ENCODE measurements at places on chromosomes 3 and 15.

DNA sequence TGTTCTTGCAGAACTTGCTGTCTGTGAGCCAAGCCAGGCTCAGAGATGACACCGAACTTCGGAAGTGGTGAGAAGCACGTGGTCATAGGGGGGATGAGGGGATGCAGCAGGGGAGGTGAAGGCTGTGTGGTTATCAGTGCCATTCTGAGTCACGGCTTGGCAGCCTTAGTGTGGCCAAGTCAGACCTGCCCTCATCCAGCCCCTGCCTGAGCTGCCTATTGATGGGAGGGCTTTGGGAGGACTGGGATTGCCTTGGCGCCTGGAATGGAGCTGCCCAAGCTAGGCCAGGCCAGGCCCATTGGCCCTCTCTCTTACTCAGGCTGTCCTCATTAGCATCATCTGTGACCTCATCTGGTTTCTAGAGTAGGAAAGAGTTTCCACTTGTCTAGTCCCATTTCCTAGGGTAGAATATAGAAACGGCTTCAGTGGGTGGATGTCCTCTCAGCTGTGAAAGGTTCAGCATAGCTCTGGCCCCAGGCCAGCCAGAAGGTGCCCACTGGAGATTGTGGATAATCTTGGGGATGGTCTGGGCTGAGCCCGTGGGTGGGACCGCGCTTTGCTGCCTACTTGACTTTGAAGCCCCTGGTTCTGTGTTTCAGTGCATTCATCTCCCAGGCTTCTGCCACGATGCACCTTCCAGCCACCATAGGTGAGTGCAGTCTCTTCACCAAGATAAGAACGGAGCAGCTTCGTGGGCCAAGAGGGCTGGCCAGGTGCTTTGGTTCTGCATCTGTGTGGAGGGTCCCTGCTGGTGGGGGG, 7.2 kb downstream of the FAH start:
- DNase-seq, result no peak

- DNase-seq, result peak; percentile 1
Observed at GRCh38 chr15:47872869-47873432, 155.6 kb downstream of the SEMA6D start.

- no peak for DNase-seq
Observed at GRCh38 chr3:62585861-62586260, 212.5 kb upstream of the FEZF2 start.

GRCh38 chr15:35741395-35741794, 195.4 kb upstream of the DPH6 start:
- DNase-seq, result no peak

- DNase-seq, result no peak
Observed at GRCh38 chr15:78147566-78147965, 1.6 kb upstream of the IDH3A start.

DNA sequence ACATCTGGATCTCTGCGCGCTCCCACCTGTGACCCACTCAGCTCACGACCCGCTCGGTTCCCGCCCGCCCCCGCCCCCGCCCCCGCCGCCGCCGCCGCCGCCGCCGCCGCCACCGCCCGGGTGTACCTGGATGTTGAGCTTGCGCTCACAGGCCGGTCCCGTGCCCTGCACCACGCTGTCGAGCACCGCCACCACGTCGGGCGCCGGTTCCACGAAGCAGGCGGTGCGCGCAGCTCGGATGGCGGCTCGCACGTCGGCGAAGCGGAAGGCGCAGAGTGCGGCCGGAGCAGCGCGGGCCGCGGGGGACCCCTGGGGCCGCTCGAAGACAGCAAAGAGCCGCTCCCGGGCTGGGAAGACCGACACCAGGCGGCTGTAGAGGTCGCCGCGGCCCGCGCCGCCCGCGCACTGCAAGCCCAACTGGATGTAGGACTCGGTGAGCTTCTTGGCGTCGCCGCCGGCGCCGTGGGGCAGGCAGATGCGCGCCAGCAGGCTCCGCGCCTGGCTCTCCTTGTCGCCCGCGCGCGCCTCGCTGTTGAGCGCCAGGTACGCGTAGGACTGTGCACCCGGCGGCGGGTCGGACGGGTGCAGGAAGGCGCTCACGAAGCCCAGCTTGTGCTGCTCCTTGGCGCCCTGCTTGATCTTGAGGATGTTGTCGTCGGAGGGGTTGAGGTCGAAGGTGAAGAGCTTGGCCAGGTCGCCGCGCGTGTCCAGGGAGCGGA, 1.1 kb downstream of the PLXND1 start:
- no peak for DNase-seq

- no peak for DNase-seq
Observed at GRCh38 chr15:93182703-93183205, 93.7 kb upstream of the RGMA start.

GRCh38 chr15:31605467-31605931, 278.9 kb downstream of the KLF13 start:
- no peak for DNase-seq

DNA sequence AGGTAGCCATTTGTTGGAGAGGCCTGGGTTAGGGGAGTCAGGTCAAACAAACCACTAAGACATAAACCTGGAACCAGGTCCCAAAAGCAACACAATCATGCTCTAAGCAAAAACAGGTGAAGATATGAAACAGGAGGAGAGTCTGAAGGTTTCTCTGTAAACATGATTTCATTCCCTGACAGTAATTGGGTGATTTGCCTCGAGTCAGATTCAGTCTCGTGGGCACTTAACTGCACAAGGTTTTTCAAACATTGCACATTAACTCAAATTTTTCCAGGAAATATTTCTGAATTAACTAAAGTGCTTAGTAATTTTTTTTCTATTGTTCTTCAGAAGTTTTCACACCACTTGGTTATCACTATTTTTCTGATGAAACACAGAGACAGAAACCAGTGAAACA, 27.8 kb downstream of the RORA start:
- DNase-seq, result no peak

GRCh38 chr3:141056751-141057171, 5.6 kb downstream of the SPSB4 start:
- no peak for DNase-seq

DNA sequence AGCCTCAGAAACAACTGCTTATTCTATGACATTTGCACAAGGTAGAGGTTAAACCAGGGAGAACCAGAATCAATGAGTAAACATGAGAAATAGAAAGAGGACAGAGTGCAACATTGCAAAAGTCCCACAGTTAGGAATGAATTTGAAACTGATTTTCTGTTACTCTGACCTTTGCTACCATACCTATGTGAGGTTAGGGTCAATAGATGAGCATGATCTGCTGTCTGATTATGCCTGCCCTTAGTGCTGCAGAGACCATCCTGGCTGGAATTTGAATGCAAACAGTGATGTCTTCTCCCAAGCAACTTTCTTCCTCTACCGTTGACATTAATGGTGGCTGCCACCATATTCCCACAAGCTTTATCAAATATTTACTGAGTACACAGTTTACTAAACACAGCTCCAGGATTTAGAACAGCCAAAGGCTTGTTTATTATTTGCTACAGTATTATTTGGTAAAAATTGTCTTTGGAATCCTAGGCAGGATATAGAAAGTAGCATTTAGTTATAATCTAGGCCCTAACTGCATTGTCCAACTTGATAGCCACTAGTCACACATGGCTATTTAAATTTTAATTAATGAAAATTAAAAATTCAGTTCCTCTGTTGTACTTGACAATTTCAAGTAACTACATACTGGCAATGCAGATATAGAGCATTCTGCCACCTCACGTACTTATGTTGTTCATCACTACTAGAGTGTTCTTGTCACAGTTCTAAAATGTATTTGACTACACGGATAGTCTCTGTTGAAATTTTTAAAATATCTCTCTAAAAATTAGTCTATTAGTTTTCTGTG, 8.9 kb upstream of the CLDN1 start:
- DNase-seq, result no peak

- no peak for DNase-seq
Observed at GRCh38 chr3:115695090-115695489, 71.8 kb downstream of the GAP43 start.

DNA sequence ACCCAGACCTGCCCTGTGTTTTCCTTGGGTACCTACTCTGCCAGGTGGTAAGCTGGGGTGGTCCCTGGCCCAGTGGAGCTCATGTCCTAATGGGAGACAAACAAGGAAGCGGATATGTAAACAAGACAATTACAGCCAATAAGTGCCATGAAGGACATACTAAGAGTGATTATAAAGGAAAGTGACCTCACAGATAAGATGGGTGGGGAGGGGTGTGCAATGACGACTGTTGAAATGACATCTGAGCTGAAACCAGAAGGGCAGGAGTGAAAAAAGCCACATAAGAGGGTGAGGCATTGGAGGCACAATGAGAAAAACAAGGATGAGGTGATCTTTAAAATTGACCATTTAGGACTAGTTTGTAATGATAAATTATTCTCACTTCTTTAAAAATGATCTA, 336.2 kb upstream of the IL12A start:
- DNase-seq, result no peak

DNA sequence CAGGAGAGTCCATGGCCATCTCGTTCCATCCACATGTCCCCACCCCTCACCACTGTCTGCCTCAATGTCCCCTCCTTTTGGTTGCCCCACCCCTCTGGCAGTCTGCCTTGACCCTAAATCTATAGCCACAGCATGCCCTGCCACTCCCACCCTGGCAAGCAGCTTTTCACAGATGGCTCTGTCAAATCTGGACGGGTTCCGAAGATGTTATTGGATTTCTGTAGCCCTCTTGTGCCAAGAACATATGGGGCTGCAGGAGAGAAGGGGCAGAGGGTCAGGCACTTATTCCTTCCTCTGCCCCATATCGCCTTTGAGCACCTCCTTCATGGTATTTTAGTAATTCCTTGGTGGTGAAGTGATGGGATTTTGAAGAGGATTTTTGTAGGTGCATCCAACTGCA, 57.1 kb downstream of the EPHB1 start:
- DNase-seq, result no peak

DNA sequence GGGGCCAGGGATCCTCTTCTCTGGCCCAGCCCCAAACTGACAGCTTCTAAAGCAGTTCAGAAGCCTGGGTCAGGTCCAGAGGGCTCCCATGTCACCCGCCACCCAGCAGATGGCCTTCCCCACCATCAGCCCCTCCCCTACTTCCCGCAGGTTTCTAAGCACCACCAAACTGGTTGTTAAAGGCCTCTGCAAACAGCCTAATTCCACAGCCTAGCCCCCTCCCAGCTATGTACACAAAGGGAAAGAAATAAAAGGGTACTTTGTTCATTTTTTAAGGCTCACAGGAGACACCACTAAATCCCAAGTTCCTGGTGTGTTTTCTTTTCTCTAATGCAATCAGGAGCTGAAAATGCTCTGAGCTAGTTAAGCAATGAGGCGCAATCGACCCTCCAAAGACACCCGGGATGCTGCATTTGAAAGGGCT, 30.6 kb downstream of the PLCH1 start:
- peak; percentile 3 for DNase-seq

DNA sequence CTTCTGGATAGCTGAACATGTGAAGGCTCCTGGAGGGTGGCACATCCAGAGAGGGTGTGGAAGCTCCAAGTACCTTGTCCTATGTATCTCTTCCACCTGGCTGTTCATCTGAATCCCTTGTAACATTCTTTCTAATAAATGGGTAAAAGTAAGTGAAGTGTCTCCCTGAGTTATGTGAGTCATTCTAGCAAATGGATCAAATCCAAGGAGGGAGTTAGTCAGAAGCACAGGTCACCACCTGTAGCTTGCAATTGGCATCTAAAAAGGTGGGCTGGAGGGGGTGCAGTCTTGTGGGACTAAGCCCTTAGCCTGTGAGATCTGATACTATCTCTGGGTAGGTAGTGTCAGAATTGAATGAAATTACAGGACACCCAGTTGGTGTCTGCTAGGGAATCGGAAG, 71.0 kb downstream of the WWTR1 start:
- DNase-seq, result no peak

- no peak for DNase-seq
Observed at GRCh38 chr15:85614059-85614458, 180.7 kb downstream of the KLHL25 start.

DNA sequence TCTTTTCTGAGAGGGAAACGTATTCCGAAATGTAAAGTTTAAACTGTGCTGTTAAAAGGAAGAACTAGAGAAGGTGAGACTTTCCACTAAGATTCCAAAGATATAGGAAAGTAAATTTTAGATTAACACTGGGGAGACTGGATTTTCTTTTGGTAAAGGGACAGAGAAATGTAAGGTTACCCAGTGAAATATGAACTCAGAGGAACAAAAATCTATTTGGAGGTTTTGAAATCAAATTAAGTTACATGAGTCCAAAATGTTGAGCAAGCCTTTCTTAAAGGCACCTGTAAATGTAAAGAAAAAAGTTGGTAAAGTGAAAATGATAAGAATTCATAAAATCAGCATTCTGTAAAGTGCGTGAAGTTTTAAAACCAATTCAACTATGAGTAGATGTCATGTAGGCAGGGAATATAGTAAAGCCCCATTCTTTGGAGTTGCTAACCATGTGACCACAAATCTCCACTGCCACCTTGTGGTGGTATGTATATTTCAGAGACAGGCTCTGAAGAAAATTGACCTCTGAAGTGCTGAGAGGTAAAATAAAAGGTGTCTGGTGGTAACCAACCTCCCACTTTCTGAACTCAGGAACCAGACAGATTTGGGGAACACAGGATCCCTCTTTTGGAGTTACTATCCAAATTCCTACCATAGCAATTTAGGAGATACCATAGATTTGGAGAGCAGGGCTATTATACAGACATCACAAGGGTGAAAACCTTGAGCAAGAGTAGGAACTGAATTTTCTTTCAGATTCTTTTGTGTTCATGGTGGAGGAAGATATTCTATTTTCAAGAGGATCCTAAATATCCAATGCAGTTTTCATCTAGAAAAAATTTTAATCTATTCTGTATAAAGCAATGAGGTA, 215.3 kb downstream of the ROBO2 start:
- DNase-seq, result peak; percentile 7

DNA sequence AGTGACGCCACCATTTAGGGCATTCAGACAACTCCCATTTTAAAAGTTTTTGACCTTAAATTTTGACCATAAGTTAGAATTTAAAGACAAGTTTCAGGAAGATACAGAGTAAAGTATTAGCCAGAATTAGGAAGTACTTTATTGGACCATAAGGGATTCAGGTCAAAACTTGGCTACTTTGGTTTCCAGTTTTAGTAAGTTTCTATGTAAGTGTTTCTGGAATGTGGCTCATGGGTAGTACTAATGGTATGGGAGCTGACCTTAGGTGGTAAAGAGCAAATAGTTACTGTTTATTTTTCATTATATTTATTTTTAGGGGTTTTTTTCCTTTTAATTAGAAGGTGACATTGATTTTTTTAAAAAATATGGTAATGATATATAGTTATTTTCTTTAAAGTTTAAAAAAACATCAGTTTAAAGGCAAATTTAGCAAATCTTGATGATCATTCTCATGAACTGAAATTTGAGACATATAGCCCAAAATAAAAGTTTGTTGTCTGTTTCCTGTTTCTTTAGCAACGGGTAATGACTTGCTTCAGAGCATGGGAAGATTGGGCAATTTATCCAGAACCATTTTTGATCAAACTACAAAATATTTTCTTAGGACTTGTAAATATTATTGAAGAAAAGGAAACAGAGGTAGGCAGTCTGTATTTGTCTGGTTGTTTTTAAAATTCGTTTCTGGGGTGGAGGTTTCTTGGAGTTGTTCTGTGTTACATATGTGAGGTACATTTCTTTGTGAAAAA, 34.3 kb downstream of the U2SURP start:
- DNase-seq, result no peak

GRCh38 chr15:25905140-25905539, 42.0 kb upstream of the ATP10A start:
- DNase-seq, result no peak

GRCh38 chr3:31448035-31448881, 84.5 kb upstream of the STT3B start:
- no peak for DNase-seq

- no peak for DNase-seq
Observed at GRCh38 chr15:36831125-36831903, 251.9 kb downstream of the CDIN1 start.

- DNase-seq, result no peak
Observed at GRCh38 chr3:122902326-122902725, 107.5 kb downstream of the SLC49A4 start.

- no peak for DNase-seq
Observed at GRCh38 chr15:65246026-65246714, 34.9 kb upstream of the CILP start.
